ENCODE measurements at places on chromosomes 7 and 10.

DNA sequence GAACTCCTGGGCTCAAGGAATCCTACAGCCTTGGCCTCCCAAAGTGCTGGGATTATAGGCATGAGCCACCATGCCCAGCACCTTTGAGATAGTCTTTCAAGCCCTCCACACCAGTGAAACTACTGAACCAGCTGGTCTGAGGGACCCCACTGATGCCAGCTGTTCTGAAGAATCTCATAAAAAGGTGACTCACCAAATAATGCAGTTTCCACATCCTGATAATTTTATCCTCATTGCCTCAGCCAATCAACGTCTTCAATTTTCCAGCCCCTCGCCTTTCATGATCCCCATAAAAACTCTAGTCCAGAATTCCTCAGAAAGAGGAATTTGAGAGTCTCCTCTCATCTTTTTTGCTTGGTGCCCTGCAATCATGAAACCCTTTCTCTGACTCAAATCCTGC is 1691.6 kb upstream of the LRRTM3 start:
- no peak for DNase-seq

DNA sequence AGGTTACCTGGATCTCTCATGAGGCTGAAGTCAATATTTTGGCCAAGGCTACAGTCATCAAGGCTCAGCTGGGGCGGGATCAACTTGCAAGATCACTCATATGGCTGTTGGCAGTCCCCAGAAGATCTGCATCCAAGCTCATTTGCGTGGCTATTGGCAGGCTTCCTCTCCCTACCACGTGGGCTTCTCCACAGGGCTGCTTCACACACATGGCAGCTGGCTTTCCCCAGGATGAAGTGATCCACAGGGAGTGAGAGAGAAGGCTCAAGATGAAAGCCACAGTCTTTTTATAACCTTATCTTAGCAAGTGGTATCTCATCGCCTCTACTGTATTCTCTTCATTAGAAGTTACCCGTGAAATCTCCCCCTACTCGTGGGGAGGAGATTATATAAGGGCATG is 167.4 kb downstream of the TMEM26 start:
- no peak for DNase-seq

- no peak for DNase-seq
These were observed 2.0 kb upstream of the HEPACAM2 start for GRCh38 chr7:93228302-93228701.

- no peak for DNase-seq
These were observed 41.0 kb upstream of the ITGA8 start for GRCh38 chr10:15760681-15761080.

GRCh38 chr10:49173201-49173772 is 14.9 kb downstream of the TMEM273 start:
- DNase-seq = no peak
